T-cell (primary cell): ENCODE measurements at places on chromosomes 3 and 15. TPM values are rescaled to one million over a fixed set of nuclear protein-coding genes. Genes with fewer than 3 reads are reported as not detected.

AMIGO3 gene
- total RNA-seq = not detected

ROPN1 gene
- total RNA-seq = not detected

GPR156 gene
- total RNA-seq = 0.23 TPM

TIGIT gene
- total RNA-seq = 48.1 TPM

SUCLG2 gene
- total RNA-seq = 65.9 TPM

DNA sequence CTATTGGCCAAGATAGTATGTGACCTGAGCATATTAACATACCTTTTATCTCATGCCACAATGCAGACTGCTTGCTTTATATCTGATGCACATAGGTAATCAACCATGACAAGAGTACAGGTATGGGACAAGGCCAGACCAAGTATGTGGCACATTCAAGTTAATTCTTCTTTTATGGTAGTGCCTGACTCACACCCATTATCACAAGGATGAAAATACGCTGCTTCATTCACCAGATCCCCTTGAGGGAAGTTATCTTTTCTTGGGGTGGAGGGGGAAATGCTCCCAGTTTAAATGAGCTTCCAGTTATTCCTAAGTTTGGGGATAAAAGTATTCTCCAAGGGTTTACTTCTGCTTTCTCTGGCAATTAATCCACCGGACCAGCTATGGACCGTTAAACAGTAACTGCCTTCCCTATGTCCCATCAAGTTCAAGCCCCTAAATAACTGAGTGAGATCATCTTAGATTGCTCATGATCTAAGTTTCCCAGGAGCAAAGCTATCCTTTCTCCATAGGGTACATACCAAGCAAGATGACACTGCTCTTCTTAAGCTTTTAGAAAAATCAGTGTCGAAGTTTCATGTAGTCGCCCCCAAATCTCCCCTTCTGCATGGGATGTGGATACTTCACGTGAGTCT, 1.9 kb downstream of the COL8A1 start:
- H3K27ac ChIP-seq = no peak overlapping the region
- no peak for DNase-seq
- no peaks in the 10 kb centered on the region for H3K36me3 ChIP-seq
- H3K27me3 ChIP-seq = peaks cover 17% of the 10 kb centered on the region
- no peak overlapping the region for H3K4me3 ChIP-seq

DNA sequence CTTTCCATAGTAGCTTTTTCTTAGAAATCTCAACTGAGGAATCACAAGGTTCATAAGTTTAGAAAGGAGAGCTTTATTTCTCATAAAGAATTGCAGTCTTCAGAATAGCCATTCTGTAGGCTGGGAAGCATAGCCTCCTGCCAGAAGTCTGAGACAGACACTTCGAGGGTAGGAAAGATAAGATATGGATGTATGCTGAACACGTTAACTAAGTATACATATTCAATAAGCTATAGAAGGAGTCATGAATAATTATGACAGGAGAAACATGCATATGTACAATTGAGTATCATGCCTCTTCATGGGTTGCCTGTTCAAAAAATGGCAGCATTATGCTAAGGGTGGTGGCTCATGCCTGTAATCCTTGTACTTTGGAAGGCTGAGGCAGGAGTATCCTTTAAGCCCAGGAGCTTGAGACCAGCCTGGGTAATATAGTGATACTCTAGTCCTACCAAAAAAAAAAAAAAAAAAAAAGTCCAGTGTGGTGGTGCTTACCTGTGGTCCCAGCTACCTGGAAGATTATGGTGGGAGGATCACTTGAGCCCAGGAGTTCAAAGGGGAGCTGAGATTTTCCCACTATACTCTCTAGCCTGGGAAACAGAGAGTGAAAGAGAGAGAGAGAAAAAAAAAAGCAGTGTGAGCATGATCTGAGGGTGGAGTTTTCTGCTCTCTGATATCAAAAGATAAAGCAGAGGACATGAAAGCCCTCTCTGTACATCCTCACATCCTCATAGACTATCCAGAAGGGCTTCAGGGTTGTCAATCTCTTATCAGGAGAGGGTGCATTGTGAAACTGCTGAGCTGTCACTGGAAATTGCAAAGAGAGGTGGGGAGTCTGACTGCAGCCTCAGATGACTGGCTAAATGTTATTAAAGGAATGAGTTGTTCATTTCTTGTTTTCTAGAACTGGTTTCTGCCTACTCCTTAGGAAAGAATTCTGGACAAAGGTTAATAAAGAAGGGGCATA, 23.6 kb upstream of the CADPS start:
- H3K4me1 ChIP-seq = no peaks in the 10 kb centered on the region
- H3K27me3 ChIP-seq = no peaks in the 10 kb centered on the region
- no peak overlapping the region for H3K27ac ChIP-seq
- no peaks in the 10 kb centered on the region for H3K36me3 ChIP-seq

DNA sequence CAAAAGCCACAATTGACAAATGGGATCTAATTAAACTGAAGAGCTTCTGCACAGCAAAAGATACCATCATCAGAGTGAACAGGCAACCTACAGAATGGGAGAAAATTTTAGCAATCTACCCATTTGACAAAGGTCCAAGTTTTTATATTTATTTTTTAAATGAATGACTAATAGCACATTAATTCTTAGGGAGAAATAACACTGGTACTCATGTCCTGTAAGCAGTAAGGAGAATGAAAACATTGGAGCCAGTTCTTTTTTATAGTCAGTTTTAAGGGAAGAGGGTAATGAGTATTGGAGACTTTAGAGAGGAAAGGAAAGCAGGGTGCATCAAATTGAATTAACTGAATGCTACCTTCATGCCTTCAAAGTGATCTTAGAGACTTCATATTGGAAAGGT, 404.7 kb upstream of the TGFBR2 start:
- H3K4me3 ChIP-seq = no peak overlapping the region
- no peaks in the 10 kb centered on the region for H3K36me3 ChIP-seq

- no peaks in the 10 kb centered on the region for H3K27me3 ChIP-seq
- peak overlapping the region; percentile 96 for H3K27ac ChIP-seq
- DNase-seq = no peak
Measured at GRCh38 chr15:45201869-45202268, 14.1 kb upstream of the SHF start.

GRCh38 chr3:16301507-16301906, 36.5 kb downstream of the OXNAD1 start:
- H3K4me3 ChIP-seq = peak overlapping the region; percentile 71
- H3K36me3 ChIP-seq = no peaks in the 10 kb centered on the region
- H3K27me3 ChIP-seq = no peaks in the 10 kb centered on the region
- no peak for DNase-seq

DNA sequence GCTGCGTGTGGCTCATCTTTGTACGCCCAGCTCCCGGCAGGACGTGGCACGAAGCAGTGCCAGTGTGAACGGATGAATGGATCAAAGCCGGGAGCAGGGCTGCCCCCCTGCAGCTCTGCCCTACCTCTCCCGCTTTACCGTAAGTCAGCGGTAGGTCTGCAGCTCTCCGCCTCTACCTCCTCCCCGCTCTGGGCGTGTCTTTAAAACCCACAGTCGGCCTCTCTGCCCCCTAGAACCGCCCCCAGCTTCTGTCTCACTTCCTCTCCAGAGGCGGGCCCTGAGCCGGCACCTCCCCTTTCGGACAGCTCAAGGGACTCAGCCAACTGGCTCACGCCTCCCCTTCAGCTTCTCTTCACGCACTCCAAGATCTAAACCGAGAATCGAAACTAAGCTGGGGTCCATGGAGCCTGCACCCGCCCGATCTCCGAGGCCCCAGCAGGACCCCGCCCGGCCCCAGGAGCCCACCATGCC, at the start of gene PML:
Gene PML (plus strand): TSS at position 304 of the 471 bp plus-strand sequence. CDS start 97 bp downstream, at position 401.
- peak within 1 kb of the TSS; percentile 88 for H3K27ac ChIP-seq
- H3K4me3 ChIP-seq = peak within 1 kb of the TSS; percentile 83
- H3K27me3 ChIP-seq = no peaks in the 10 kb centered on the region
- peaks cover 58% of the 10 kb centered on the region for H3K4me1 ChIP-seq
- H3K36me3 ChIP-seq = no peaks in the 10 kb centered on the region

DNA sequence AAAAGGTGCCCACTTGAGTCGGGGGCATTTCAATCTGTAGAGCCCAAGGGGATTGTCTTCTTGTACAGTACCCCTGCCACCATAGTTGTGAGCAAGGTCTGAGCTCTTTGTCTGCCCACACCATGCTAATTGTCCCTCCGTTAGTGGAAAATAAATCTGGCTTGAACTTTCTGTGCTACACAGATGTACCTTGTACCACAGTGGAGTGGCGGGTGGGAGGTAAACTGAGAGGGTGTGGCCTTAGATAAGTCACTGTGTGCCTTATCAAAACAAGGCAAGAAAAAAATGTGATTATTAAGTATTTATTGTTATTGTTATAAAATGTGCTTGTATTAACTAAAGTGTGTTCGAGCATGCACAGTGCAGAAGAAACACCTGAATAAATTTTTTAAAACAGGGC, 242.9 kb upstream of the C2CD4B start:
- no peak overlapping the region for H3K4me3 ChIP-seq
- no peaks in the 10 kb centered on the region for H3K4me1 ChIP-seq
- DNase-seq = no peak
- H3K27me3 ChIP-seq = peaks cover 3% of the 10 kb centered on the region
- no peaks in the 10 kb centered on the region for H3K36me3 ChIP-seq

DNA sequence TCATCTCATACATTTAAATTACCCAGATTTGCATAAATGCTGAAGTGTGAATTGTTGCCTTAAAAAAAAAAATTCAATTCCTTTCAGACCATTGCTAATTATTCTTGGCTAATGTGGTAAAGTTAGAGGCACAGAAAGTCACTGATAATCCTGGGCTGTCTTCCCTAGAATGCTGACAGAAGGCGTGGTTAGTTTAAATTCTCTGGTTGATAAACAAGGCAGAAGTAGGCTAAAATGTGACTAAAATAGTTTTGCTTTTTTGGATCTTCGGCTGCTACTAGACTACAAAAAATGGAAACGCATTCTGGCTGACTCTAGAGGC, 193.7 kb downstream of the OTOL1 start:
- H3K36me3 ChIP-seq = no peaks in the 10 kb centered on the region
- H3K27me3 ChIP-seq = no peaks in the 10 kb centered on the region
- no peaks in the 10 kb centered on the region for H3K4me1 ChIP-seq
- DNase-seq = no peak

DNA sequence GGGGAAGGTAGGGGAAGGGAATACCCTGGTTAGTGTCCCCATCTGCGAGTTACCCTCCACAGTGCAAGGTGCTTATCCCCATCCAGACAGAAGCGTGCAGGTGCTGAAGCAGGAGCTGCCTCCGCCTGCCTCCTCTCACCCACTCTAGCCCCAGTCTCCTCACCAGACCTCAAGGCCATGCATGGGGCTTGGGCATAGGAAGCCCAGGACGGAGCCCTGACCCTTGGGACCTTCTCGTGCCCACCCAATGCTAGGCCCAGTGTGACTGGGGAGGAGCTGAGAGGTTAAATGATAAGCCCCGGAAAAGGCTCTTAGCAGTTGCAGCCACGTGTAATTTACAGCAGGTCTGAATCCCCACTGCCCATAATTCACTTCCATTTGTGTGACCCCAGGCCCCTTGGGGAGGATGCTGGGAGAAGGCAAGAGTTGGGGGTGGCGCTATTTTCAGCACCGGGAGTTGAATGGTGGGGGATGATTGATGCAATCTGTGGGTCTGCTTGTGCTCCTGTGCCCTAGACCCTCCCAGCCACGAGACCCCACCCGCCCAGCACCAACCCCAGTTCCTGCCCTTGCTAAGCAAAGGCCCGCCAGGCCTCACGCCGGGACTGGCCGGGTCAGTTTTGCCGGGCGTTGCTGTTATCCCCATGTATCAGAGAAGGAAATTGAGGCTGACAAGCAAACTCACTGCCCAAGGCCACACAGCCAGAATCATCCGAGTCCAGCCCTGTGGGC, 14.5 kb upstream of the PLXND1 start:
- H3K4me3 ChIP-seq = no peak overlapping the region
- no peaks in the 10 kb centered on the region for H3K36me3 ChIP-seq
- H3K4me1 ChIP-seq = peaks cover 15% of the 10 kb centered on the region
- no peak overlapping the region for H3K27ac ChIP-seq
- peaks cover 36% of the 10 kb centered on the region for H3K27me3 ChIP-seq
- no peak for DNase-seq

DNA sequence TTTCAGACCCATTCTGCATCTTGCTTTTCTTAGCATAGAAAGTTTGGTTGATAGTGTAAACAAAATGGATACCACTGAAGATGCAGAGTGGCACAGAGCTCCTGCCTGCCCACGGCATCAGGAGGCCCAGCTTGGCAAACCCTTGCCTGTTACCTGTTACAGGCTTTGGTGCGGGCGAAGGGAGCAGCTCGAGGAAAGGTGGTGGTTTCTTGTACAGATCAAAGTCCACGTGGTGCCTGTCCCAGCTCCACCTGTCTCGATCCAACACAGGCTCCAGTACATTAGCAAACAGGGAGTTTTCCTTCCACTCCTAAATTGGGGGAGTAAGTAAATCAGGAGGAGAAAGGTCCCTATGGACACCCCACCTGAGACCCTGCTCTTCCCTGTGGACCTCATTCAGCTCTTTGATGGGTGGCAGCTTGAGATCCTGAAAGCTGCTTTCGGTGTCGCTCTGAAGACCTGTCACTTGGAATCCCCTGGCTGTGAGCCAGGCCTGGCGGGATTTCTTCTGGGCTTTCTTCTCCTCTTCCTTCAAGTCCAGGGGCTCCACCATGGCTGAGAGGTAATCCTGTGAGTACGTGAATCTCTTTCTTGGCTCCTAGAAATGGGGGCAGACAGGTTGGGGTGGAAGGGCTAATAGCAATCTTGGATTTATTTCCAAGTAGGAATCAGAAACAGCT, 35.7 kb downstream of the ACAD9 start:
- H3K36me3 ChIP-seq = peaks cover 50% of the 10 kb centered on the region
- H3K27me3 ChIP-seq = no peaks in the 10 kb centered on the region
- H3K4me3 ChIP-seq = no peak overlapping the region
- DNase-seq = no peak
- H3K27ac ChIP-seq = no peak overlapping the region

GRCh38 chr3:168034152-168034928, 61.4 kb downstream of the GOLIM4 start:
- no peaks in the 10 kb centered on the region for H3K27me3 ChIP-seq
- no peak overlapping the region for H3K27ac ChIP-seq
- H3K4me1 ChIP-seq = no peaks in the 10 kb centered on the region
- H3K4me3 ChIP-seq = no peak overlapping the region

DNA sequence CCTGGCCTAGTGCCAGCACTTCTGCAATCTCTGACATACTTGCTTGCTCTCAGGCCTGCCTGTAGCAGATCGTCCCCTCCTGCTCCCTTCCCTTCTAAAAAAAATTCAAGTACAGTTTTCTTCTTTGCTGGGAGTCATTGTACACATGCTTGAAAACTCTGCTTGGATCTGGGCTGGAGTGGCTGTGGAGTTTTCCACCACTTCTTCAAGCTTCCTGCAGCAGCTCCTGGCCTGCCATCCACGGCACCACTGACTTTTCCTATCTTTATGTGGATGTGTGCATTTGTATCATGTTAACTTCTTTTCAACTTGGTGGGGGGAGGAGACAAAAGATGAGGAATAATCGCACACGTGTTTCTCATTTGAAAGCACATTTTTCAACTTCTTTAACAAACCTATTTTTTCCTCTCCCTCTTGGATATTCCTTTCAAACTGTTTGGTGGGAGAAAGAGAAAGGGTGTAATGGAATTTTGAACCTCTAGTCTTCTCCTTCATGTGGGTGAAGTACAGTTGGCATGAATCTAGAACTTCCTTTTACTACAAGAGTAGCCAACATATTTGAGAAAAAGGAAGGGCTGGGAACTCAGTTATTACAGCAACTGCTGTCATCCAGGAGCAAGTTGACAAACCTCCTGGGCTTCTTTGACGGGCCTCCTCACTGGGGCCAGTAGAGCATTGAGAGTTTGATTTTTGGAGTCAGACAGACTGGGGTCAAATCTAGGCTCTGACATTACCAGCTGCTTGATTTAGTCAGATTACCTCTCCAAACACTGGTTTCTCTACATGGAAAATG, 61.2 kb upstream of the LRTM1 start:
- no peaks in the 10 kb centered on the region for H3K36me3 ChIP-seq
- no peak for DNase-seq
- H3K4me3 ChIP-seq = no peak overlapping the region
- no peak overlapping the region for H3K27ac ChIP-seq
